ENCODE measurements at places on chromosomes 5 and 9. TPM values are rescaled to one million over a fixed set of nuclear protein-coding genes. Genes with fewer than 3 reads are reported as not detected.

DNA sequence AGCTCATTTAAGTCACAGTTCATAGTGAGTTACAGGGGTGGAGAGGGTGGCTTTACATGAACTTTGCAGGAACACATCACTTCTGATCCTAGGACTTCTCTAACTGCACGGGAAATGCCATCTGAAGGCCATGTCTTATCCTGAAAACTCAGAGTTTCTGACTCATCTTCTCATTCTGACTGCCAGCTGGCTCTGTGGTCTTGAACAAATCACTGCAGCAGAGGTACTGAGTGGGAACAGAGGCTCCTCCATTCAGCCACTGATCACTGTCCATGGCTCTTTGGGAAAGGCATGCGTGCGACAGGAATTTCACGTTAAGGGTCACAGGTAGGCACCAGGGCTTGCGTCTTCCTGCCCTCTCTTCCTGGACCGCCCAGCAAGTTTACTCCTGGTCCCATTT lies 114.6 kb upstream of the LRRTM2 start:
- DNase-seq, result no peak

The PRR16 gene
- 12.7 TPM for total RNA-seq

GRCh38 chr9:126527109-126527825 lies 86.5 kb upstream of the LMX1B start:
- DNase-seq, result no peak

DNA sequence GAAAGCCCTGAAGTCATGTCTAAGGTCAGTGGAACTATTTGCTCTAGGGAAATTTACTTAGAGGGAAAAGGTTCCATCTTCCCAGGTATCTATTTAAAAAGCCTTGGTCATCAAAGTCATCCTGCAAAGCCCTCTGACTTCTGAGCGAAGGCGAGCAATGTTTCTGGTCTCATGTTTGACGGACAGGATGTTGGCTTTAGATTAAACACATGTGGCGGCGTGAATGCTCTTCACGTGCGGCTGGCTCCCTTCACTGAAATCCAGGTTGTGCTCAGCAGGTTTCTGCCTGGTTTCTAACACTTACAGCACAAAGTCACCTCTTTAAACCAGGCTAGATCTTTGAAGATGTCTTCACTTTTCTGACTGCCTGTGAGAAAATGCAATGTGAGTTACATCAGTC lies 5.7 kb upstream of the ZBTB34 start:
- DNase-seq, result no peak

DNA sequence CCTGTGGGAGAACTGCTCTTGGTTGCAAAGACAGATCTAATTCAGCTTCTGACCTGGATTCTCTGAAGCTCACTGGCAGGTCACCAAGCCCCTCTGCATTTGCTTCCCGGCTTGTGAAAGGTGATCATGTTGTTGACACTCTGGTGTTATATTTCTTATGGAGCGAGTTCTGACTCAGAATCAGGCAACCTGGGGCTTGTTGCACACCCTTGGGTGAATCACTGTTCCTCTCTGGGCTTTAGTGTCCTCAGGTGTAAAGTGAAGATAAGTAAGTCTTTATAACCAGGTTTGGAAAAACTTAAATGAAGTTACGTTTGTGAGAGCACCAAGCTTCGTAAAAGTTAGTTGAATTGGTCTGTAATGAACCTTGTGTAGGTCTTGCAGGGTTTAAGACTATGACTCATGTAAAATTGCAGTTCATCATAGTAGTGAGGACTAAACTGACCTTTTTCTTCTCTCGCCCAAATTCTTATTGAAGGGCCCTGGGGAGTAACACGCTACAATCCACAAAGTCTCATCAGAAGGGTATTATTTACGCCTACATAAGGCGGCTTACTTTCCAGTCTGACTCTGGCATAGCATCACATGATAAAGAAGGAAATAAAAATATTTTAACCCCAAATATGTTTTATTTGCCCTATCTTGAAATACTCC lies 218.6 kb downstream of the TMEM38B start:
- DNase-seq, result no peak

The STK32A gene
- 1.1 TPM for total RNA-seq

DNA sequence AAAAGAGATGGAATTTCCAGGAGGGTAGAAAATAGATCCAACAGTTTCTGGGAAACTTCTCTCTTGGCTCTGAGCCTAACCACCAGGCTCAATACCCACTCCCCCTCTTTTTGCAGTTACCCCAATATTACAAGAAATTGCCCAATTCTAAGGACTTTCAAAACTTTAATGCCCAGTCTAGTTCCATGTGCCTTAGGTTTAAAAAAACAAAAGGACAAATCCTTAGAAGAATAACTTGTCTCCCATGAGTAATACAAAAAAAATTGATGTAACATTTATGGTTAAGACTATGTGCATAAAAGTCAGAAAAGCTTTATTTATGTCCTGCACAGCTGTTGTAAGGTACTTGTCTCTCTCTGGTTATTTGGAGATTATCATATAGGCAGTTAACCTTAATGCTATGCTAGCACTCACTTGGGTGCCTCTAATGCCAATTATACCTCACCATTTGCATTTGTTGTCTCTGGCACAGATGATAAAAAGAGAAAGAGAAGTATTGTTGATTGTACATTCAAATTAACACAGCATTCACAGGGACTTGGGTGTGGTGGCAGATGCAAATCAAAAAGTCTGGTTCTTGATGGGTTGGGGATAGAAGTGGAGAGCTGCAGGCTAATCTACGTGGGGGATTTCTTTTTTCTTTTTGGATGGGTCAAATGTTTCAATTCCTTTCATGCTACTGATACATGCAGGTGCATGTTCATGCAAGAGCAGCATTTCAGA lies 159.4 kb downstream of the PIK3R1 start:
- no peak for DNase-seq

- DNase-seq, result no peak
Observed at GRCh38 chr5:150026682-150027172, 26.2 kb downstream of the HMGXB3 start.

DNA sequence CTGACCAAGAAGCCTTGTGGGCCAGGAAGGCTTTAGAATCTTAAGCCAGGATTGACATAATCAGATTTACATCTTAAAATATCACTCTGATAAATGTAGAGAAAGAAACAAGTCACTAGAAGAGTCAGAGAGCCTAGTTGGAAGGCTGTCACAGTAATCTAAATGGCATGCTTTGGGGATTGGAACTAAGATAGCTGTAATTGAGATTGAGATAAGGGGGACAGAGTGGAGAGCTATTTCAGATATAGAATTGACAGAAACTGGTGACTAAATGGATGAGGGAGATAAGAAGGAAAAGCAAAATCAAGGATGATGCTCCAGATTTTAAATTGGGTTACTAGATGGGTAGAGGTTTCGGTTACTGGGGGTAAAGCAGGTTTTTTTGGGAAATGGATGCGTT lies 100.5 kb downstream of the XRCC4 start:
- DNase-seq, result no peak

GRCh38 chr5:36045895-36046294 lies 20.8 kb downstream of the UGT3A2 start:
- DNase-seq, result no peak

DNA sequence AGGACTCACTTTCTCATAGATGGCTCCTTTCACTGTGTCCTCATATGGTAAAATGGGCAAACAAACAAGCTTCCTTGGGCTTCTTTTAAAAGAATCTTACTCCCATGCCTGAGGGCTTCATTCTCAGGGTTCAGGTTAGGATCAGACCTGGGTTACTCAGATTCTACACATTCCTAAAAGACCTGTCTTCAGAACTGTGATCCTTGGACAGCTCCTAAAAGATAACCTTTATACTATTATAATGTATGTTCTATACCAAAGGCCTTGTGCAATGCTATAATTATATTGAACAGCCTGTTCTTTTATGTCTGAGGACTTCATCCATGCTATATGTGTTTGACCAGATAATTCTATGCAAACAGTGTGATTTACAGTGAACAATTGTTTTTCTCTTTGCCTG lies 264.4 kb upstream of the CDH10 start:
- no peak for DNase-seq

The IFNE gene
- not detected for total RNA-seq

DNA sequence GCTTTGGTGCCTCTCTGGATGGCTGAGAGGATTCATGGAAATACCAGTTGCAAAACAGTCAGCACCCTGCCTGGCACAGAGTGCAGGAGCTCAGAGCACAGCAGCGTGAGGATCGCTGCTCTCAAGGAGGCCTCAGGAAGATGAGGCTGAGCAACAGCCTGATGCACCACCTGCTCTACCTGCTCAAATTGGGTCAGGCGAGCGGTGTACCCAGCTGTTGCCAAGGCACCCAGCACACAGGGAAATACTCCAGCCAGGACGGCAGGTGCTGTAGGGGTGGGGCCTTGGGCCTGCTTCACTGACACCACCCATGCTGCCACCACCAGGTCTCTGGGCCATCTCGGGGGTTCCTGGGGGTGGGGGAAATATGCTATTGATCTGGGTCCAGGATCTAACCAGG lies 4.3 kb downstream of the EEIG1 start:
- no peak for DNase-seq

DNA sequence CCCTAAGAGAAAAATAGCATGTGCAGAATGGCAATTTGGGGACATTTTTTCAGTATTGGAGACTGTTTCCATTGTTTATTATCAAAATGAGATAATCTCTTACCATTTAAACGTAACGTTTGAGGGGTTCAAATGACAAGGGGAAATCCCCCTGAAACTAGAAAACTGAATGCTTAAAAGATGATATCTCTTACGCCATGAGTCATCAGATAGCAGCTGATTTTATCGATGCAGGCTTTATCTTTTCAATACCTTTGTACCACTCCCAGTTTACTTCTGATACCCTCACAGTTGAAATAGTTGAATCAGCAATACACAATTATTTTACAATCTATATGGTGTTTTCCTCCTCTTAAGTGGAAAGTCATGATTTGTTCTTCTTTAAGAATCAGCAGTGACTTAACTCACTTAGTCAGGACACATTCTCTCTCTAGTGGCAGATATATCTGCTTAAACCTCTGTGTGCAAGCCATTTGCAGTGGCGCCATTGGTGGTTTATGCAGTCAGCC lies 29.2 kb downstream of the OSMR start:
- no peak for DNase-seq

- DNase-seq, result no peak
Observed at GRCh38 chr9:19511694-19512093, 102.9 kb downstream of the ACER2 start.

The TIMD4 gene
- 0.35 TPM for total RNA-seq

The PLEKHG4B gene
- not detected for total RNA-seq

GRCh38 chr9:129637673-129638439 lies 4.1 kb downstream of the ASB6 start:
- DNase-seq, result no peak

The SVEP1 gene
- total RNA-seq, result 6.4 TPM

- DNase-seq, result no peak
Observed at GRCh38 chr9:113436728-113437515, 26.4 kb downstream of the C9orf43 start.

DNA sequence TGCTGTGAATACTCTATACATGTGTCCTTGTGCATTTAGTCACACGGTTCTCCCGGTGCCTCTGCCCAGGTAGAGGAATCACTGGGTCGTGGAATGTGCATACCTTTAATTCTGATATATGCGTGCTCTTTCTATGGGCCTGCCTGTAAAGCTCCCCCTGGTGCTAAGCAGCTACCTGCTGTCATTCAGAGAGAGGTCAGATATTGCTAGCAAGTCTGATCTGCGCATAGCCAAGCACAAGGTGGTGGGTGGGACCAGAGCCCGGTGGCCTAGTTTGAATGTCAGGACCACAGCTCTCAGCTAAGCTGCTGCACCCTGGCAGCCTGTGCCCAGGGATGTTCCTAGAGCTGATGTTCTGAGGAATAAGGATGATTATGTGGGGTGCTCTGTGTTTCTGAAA lies 33.4 kb downstream of the TJP2 start:
- no peak for DNase-seq

The SCAMP1 gene
- total RNA-seq, result 29.5 TPM

- DNase-seq, result no peak
Observed at GRCh38 chr5:124634228-124634739, 112.2 kb downstream of the ZNF608 start.

The CDKN2A gene
- 0.49 TPM for total RNA-seq

- DNase-seq, result no peak
Observed at GRCh38 chr5:6328173-6328572, 50.2 kb downstream of the MED10 start.

The INSYN2B gene
- total RNA-seq, result 0.87 TPM

GRCh38 chr9:90433398-90433941 lies 209.2 kb downstream of the DIRAS2 start:
- no peak for DNase-seq

The DBH gene
- not detected for total RNA-seq
